ENCODE measurements at places on chromosomes 11 and 22.
A peak's percentile ranks its signal among the peaks of the same experiment; 100 is the strongest.

DNA sequence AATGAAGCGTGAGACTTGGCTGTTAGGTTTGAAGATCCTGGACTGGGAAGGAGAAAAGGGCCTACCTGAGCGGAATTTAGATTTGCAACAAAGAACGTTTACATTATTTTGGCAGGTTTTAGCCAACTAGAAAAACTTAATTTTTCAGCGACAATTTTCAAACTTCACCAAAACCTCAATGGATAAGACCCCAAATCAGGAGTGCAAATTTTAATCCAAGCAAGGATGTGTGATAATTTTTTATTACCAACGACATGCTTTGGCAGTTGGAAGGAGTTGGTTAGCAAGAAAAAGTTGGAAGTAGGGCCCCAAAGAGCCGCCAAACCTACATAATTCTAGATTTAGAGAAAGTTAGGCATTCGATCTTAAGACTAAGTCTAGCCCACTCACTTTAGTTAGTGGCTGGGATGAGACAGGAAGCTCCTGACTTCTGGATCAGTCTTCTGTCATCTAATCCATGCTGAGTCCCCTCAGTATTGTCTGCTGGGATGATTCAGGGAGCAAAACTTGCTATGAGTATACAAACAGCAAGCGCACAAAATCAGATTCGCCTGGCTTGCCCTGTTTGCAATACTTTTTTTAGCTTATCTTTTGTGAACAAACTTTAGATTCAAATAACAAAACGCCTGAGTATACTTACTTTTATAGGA, 787 bp upstream of the RDX start:
- no peak for DNase-seq

- DNase-seq = no peak
Observed at GRCh38 chr11:79414041-79414440, 26.8 kb downstream of the TENM4 start.

GRCh38 chr22:27719036-27719347, 82.6 kb downstream of the MN1 start:
- no peak for DNase-seq

- DNase-seq = no peak
Observed at GRCh38 chr22:32650553-32651345, 150.8 kb upstream of the TIMP3 start.

GRCh38 chr11:86932924-86933875, 22.0 kb downstream of the FZD4 start:
- DNase-seq = no peak

- DNase-seq = peak; percentile 83
Observed at GRCh38 chr11:64144587-64145472, 21.1 kb downstream of the MACROD1 start.

DNA sequence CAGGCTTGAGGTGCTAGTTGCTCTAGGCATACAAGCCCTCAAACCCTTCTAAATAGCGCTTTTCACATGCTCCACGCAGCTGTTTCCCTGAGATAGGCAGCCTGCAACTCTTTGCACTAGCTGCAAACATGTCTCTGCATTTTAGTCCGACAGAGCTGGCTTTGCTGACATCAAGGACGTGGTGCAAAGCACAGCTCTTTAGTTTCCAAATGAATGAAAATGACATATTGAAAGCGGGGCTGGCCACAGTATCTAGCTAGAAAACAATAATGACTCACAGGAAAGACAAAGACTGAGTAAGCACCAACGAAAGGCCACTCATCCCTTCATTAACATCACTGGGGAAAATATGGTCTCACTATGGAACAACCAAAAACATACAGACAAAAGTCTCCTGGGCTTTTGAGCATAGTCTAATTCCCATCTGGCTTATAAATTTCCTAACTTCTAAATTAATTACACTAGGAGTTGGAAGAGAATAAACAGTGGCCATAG, 15.3 kb upstream of the ZC3H12C start:
- DNase-seq = no peak

- DNase-seq = no peak
Observed at GRCh38 chr11:30453705-30454104, 130.8 kb downstream of the ARL14EP start.

DNA sequence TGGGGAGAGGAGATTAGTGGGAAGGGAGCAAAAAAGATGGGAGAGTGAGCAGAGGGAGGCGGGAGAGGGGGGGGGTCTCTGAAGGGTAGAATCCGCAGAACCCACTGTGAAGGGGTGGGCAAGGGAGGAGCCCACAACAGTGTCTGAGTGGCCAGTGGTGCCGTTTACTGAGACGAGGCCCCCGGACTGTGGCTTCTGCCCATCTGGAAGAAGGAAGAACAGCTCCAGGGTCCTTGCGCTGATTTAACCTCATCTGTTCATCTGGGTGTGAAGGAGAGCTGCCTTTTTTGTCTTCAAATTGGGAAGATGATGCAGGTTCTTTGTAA, 45.7 kb upstream of the ANO1 start:
- no peak for DNase-seq

- no peak for DNase-seq
Observed at GRCh38 chr22:46436595-46437175, 100.7 kb downstream of the CELSR1 start.

Measured in renal pelvis (tissue), 12 donors.